ENCODE measurements at places on chromosomes 4 and X.

GRCh38 chr4:114694770-114695169 lies 96.2 kb downstream of the UGT8 start:
- DNase-seq = no peak

GRCh38 chr4:41362621-41363383 lies 106.1 kb downstream of the UCHL1 start:
- DNase-seq = no peak

DNA sequence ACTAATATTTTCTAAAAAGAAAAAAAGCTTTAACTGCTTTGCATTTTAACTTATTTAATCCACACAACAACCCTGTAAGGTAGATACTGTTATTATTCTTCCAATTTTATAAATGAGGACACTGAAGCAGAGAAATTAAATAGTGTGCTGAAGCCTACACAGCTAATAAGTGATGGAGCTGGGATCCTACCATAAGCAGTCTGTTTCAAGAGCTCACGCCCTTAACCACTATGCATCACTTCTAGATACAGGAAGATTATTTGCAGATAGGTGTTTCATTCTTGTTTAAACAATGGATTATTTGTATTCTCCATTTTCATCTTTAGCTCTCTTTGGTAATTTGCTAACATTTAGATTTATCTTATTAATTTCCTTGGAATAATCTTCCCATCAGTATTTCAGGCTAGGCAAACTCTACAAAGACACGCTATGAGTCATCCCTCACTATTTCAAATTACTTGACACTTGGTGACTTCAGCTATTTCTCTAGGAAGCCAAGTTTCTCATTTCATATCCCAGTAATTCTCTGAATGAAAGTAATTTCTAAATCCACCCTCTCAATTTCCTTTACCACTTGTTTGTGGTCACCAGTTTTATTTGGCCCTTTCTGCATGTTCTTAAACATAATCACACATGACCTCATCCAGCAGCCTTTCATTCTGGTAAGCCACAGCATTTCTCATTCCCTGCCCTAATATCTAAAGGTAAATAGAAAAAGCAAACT lies 67.3 kb downstream of the ASB9 start:
- no peak for DNase-seq

- DNase-seq = no peak
Observed at GRCh38 chr4:105967058-105967658, 71.9 kb downstream of the NPNT start.

DNA sequence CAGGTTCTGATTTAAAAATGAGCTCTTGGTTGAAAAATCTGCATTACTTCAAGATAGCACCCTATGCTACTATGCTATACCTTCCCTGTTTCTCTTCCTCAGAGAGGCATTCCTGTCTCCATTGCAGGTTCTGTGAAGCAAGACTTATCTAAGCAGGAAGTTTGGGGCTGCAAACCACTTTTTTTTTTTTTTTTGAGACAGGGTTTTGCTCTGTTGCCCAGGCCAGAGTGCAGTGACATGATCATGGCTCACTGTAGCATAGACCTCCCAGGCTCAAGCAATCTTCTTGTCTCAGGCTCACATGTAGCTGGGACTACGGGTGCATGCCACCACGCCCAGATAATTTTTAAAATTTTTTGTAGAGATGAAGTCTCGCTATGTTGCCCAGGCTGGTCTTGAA lies 4.0 kb upstream of the CCNG2 start:
- DNase-seq = peak; percentile 15

DNA sequence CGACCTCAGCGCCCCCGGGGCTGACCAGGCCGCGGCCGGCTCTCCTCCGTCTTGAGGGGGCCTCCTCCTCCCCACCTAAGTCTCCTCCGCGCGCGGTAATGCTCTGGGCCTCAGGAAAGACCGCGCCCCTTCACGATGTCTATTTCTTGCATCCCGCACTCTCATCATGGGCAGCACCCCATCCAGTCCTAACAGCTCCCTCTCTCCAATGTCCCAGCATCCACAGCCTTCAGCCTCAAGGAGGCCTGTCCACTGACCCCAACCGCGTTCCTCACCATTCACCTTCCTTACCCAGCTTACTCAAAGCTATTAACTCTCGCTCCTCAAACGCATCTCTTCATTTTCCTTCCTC lies 77.5 kb downstream of the MAGED4 start:
- no peak for DNase-seq

DNA sequence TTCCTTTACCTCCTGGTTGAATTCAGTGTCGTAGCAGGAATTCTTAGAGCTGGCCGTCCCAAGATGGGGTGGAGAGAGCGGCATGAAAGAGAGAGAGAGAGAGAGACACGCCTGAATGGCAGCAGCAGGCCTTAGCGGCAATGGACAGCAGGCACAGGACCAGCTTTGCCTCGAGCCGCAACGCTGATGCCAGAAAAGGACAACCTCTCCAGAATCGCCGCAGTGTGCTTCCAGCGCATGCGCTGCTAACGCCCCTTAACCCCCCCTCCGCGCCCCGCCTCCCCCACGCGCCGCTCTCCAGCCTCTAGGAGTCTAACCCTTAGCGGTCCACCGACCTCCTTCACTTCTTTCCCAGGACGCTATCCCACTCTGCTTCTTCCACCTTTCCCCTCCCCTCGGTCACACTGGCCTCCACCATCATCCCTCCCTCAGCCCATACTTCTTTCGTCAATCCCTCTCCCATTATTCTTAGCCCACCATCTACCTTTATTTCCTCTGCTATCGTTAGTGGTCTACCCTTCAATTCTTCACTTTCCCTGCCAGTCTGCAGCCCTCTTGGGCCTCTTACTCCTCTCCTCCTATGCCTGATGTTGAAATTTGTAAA lies 10.5 kb upstream of the ZCCHC13 start:
- peak; percentile 79 for DNase-seq

DNA sequence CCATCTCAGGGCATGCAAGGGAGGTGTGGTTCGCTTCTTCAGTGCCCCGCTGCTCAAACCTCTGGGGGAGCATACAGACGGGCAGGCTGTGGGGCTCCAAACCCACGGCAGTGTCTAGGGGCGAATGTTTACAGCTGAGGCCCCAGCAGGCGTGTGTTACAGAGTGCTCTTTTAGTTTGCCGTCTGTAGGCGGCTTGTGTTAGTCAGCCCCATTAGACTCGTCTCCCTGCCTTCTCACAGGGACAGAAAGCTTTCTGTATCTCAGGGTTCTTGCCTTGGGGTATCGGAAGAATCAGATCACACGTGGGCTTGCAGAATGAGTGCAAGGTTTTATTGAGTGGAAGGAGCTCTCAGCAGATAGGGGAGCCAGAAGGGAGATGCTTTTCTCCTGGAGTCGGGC lies 10.6 kb downstream of the RS1 start:
- no peak for DNase-seq

GRCh38 chr4:83178029-83178428 lies 63.5 kb upstream of the PLAC8 start:
- DNase-seq = no peak

GRCh38 chrX:113929004-113929403 lies 654.9 kb upstream of the HTR2C start:
- DNase-seq = peak; percentile 70

DNA sequence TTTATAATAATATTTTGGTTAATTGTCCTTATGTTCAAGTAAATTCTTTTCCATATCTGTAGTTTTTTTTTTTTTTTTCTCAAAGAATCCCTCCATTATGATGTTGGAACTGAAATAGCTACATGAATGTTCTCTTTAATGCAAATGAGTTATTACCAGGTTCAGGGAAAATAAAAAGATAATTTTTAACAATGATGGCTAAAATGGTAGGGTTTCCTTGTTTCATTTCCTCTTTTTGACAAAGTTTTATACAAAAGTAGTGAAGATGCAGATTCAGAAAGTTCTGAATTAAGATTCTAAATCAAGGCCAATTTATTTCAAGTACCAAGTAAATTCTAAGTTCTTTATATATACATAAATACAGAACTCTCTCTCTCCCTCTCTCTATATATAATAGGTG lies 779.0 kb upstream of the INTU start:
- no peak for DNase-seq

DNA sequence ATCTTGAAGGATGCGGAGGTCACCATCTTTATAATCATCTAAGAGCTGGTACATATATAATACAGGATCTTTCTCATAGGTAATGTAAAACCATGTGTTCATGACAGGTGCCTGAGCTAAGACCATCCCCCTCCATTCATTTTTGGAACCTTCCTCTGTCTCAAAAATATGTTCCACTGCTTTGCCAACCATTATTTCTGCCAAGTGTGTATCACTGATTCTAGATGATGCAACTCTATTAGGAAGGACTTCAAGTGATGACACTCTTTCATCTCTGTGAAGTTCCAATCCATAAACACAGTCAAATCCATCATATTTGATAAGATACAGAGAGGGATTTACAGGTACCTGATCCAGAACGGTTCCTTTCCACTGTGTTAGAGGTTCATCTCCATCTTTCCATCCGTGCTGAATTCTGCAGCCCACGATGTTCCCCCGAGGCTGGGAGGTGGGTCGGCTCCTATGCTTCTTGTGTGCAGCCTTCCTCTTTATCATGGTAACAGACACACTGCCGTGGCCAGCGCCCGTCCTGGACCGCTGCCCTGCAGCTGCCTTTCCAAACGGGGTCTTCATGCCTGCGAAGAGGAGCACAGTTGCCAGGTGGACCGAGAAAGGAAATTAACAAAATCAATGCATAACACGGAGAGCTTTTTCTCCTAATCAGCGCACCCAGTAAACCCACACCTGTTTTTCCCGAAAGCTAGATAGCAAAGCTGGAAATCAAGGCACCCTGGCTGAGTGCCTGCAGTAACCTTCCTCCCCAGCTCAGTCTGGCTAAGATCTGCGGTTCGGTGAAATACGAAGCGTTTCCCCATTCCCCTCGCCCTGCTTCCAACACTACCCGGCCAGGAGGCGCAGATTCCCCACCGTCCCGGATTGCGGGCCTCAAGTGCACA lies 718 bp downstream of the SPIN3 start:
- no peak for DNase-seq

DNA sequence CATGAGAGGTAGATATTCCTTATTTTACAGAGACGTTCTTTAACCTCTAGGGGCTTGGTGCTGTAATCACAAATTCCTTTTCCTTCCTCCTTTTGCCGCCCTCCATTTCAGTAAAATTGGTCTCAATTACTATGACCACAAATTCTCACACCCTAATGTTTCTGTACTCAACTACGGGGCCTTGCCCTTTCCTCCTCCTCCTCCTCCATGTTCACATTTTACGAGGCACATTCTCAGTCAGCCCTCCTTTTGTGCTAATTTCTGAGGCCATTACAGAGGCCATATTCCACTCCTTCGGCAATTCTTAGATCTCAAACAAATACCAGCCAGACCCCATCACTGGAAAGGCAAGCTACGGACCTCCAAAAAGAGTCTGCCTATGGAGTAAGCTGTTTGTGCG lies 92.1 kb downstream of the SH3KBP1 start:
- no peak for DNase-seq

- no peak for DNase-seq
Observed at GRCh38 chr4:183185018-183185417, 86.0 kb downstream of the WWC2 start.

GRCh38 chr4:113050371-113050755 lies 910 bp downstream of the ANK2 start:
- no peak for DNase-seq

DNA sequence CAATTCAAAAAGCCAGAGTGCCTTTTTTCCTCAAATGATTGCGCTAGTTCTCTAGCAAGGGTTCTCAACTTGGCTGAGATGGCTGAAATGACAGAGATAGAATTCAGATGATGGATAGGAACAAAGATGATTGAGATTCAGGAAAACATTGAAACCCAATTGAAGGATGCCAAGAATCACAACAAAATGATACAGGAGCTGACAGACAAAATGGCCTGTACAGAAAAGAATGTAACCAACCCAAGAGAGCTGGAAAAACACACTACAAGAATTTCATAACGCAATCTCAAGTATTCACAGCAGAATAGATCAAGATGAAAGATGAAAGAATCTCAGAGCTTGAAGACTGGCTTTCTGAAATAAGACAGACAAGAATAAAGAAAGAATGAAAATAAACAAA lies 51.7 kb upstream of the MMAA start:
- DNase-seq = no peak

- no peak for DNase-seq
Observed at GRCh38 chr4:138393886-138394610, 151.9 kb upstream of the SLC7A11 start.

DNA sequence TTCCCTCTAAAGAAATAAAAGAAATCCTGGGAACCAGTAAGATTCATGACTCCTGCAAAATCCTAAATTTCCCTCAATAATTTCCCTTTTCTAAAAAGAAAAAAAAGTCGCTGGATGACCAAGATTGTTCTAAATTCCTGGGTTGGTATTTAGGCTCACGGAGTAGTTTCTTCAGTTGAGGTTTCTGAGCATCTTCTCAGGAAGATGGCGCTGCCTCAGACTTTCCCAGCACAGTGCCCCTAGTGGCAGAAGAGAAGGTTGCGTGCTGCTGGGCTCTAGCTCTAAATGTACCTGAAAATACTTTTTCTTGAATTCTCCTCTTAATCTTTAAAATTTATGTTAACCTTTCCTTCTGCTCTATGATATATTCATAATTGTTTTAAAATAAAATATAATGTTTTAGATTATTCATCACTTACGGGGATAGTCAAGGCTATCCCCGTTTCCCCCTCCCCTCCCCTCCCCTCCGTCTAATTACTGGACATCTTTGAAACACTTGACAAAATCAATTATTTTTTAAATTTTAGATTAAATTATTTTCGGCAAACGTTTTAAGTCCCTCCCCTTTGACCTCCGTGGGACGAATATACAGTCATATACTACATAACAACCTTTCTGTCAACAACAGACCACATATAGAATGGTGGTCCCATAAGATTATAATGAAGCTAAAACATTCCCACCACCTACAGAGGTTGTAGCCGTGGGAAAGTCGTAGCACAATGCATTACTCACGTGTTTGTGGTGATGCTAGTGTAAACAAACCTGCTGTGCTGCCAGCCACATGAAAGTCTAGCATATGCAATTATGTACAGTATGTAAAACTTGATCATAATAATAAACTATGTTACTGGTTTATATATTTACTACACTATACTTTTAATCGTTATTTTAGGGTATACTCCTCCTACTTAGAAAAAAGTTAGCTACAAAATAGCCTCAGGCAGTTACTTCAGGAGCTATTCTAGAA lies 41.0 kb upstream of the GATB start:
- DNase-seq = peak; percentile 81

- no peak for DNase-seq
Observed at GRCh38 chr4:173379929-173380328, 9.2 kb downstream of the SAP30 start.

DNA sequence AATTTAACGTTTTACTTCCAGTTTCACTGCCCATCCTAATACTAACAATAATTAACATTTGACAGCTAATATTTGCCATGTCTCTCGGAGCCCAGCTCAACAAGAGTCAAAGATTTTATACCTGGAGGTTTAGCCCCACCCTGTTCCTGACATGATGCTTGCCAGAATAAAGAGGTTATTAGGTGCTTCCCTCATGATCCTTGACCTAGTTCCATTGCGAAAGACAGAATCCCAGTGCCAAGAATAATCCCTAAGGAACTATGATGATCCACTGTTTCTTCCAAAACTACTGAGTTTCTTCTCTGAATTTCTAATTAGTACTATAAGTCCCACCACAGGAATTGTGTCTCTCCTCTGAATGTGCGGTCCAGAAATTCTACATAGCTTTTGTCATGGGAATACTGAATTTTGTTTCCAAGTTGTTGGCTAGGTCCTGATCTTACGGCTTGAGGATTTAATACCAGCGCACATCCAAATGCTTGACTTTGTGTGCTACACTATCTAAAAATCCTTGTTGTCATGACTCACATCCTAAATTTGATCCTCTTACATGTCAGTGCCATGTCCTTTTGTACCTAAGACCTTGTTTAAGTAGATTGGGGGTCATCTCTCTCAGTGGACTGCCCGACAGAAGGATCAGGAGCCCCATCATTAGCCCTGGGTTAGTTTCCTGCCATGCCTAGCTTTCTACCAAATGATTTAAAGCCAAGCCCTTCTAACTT lies 23.1 kb downstream of the ANTXR2 start:
- DNase-seq = no peak

GRCh38 chrX:102976286-102976685 lies 39.2 kb downstream of the RAB40AL start:
- peak; percentile 46 for DNase-seq

Data from suppressor macrophage (primary cell).